ENCODE measurements at places on chromosomes 7 and 10.

GRCh38 chr10:89274928-89275327, 23.4 kb upstream of the LIPA start:
- DNase-seq: no peak

GRCh38 chr7:36119005-36119706, 33.9 kb upstream of the EEPD1 start:
- peak; percentile 97 for DNase-seq

- no peak for DNase-seq
Measured at GRCh38 chr7:67962863-67963262, 966.2 kb downstream of the TYW1 start.

- DNase-seq: no peak
Measured at GRCh38 chr10:44835300-44835699, 75.8 kb upstream of the TMEM72 start.

GRCh38 chr10:2117641-2118040, 380.3 kb upstream of the ADARB2 start:
- no peak for DNase-seq

GRCh38 chr7:121005996-121006584, 17.6 kb downstream of the CPED1 start:
- no peak for DNase-seq

DNA sequence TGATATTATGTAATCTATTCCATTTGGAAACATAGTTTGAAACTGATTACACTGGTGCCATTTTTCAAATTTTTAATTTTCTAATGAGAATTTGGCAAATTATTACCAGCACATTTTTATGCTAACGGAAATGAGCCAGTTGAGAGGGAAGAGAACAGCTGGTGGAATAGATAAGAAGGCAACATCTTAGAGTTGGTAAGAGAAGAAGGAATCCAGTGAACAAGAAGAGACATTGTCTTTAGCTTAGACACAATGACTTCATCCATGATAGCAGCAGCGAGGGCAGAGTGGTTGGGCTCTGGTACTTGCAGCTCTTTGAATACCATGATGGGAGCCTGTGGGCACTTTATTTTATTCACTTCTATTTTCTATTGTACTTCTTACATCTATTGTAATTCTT, 89.6 kb downstream of the CHRM2 start:
- no peak for DNase-seq

- DNase-seq: no peak
Measured at GRCh38 chr10:121800146-121800545, 127.7 kb downstream of the ATE1 start.

- DNase-seq: no peak
Measured at GRCh38 chr7:137001041-137001440, 132.6 kb downstream of the CHRM2 start.

DNA sequence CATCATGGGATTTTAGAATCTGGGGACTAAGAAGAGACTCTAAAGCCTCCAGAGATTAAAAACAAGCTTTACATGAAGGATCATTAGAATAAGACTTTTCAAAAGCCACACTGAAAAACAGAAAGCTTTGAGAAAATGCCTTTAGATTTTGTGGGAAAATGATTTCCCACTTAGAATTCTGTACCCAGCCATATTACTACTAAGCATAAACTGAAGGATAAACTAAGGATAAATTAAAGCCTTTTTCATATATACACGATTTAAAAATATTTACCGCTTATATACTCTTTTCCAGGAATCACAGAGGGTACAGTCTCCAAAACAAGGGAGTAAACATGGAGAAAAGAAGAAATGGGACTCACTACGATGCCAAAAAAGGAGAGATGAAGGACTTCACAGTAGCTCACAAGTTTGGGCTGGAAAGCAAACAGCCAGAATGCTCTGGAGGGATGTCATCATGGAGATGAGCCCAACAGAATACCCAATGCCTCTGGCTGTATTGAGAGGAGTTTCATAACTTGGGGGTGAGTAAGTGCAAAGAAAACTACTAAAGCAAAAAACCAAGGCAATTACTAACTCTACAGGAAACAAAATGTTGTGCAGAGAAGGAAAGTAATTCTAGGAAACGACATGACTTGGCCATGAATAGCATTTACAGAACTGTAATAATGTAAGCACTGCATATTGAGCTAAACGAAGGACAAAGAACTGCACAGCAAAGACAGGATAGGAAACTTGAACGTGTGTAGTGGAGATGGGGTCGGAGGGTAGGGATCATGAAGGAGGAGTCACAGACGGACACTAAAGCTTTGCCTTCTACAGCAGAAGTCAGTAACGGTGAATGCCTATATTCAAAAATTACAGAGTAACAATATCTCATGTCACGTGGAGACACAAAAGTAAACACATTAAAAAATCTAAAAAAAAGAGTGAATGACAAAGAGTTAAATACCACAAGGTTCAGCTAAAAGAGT, 61.4 kb upstream of the ASAH2 start:
- no peak for DNase-seq

DNA sequence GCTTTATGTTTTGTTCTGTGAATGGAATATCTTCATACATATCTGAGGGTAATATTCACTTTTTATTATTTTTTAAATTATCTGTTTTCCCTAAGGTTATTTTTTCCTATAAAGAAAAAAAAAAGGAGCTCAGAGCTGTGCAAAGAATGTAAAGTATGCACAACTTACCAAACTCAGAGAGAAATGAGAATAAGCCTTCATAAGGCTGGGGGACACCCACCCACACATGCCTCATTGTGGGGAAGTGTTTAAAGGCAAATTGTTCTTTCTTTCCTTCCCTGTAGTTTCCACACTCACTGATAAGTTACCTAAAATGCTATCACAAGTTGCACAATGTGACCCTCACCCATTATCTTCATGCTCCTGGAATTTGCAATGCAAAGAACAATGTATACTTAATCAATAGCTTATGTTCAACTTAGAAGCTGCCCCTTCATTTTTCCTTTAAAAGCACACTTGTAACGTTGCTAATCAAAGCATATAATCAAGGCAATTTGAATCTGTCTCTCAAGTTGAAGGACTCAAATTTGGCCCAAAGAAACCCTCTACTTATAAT, 108.1 kb downstream of the GNAT3 start:
- DNase-seq: no peak

DNA sequence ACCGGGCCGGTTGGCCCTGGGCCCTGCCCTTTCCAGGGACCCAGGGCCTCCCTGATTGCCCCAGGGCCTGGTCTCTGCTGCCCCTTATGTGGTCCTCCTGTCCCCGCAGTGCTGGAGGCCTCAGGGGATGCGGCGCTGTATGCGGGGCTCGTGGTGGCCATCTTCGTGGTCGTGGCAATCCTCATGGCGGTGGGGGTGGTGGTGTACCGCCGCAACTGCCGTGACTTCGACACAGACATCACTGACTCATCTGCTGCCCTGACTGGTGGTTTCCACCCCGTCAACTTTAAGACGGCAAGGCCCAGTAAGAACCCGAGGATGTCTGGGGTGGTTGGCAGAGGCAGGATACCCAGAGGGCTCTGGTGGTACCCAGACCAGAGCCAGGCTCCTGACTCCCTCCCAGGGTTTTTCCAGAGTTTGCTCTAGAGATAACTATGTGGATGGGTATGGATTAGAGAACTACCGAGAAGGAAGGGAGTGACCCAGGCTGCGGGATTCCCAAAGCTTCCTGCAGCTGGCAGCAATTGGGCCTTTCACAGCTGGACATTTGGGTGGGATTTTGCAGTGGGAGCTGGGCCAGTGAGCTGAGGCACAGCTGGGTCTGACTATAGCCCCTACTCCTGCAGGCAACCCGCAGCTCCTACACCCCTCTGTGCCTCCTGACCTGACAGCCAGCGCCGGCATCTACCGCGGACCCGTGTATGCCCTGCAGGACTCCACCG, 28.1 kb upstream of the SLC29A3 start:
- peak; percentile 31 for DNase-seq

DNA sequence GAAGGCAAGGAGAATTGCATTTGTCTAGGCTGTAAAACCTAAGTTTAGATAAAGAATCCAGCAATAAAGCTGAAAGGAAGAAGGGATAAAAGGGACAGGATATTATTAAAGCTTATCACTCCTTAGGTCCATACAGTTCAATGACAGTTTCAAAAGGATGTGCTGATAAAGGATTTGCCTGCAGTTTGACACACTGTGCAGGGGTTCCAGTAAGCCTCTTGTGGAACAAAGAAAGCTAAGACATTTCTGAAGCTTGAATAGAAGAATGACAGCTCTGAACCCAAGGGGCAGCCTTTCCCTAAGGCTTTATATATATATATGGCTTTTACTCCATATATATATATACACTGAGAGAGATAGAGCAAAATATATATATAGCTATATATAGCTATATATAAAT, 276.8 kb upstream of the GRM3 start:
- DNase-seq: no peak

DNA sequence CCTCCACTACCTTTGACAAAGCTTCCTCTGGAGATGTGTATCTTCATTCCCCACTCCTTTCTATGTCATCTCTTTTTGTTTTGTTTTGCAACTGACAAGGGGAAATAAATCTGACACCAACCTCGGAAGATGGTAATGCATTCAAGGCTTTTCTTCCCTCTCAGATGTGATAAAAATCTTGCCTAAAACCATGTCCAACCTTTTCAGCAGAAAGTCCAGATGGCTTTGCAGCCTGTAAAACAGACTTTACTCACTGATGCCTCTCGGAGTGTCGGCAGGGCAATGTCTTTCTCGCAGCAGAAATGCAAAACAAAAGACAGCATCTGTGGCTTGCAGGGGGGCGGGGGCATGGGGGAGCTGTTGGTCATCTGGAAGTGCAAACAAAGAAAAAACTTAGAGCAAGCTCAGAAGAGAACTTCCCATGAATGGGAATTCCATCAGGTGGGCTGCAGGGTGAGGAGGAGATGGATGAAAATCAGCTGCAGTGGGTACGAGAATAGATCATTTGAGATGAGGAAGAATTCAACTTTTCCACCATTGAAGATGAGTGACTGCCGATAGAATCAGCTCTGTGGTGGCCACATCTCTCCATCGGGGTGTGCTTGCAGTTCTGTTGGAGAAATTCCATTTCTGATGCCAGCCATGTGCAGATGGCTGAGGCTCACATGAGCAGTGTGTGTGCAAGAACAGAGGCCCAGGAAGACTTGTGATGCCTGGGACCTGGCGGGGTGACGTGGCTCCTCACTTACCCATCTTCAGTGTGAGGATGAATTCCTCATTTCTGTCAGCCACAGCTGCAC, 237.7 kb downstream of the WDR37 start:
- DNase-seq: no peak

DNA sequence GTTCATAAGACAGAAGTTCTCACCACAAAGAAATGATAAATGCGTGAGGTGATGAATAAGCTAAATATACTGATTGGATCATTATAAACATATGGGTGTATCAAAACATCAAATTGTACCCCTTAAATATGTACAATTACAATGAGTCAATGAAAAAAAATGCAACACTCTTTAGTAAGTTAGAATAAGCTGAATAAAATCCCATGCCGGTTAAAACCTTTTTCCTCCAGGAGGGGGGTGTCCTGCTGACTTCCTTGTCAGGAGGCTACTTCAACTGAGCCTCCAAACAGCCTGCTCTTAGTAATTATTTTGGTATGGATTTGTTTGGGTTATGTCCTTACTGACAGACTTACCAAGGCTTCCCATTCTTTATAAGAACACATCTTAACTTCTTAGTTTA, 649.1 kb downstream of the INHBA start:
- DNase-seq: no peak

DNA sequence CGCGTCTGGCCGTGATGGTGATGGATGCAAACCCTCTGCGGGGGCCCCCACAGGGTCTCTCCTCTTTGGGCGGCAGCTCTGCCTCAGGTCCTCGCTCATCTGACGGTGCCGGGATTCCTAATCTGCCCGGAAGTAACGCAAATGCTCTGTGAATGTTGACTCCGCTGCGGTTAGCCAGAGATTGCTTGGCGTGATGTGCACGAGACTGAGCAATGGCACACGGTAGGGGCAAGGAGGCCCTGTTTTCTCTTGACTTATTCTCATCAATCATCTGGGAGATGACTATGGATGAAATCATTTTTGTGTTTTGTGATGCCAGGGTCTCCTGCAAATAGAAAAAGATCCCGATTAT, 116.5 kb upstream of the ADAM12 start:
- no peak for DNase-seq

GRCh38 chr10:86647773-86648703, 6.3 kb upstream of the OPN4 start:
- DNase-seq: no peak

GRCh38 chr10:58028597-58029366, 238.9 kb downstream of the IPMK start:
- no peak for DNase-seq

- no peak for DNase-seq
Measured at GRCh38 chr10:3306050-3306449, 133.5 kb upstream of the PITRM1 start.

DNA sequence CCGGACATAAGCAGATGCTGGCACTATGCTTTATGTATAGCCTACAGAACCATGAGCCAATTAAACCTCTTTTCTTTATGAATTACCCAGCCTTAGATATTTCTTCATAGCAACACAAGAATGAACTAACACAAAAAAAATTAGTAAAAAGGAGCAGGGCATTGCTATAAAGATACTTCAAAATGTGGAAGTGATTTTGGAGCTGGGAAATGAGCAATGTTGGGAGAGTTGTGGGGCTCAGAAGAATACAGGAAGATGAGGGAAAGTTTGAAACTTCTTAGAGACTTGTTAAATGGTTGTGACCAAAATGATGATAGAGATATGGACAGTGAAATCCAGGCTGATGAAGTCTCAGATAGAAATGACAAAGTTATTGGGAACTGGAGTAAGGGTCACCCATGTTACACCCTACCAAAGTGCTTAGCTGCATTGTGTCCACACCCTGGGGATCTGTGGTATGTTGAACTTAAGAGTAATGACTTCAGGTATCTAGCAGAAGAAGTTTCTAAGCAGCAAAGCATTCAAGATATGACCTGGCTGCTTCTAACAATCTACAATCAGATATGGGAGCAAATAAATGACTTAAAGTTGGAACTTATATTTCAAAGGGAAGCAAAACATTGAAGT, 24.2 kb downstream of the PNLIPRP3 start:
- DNase-seq: no peak

DNA sequence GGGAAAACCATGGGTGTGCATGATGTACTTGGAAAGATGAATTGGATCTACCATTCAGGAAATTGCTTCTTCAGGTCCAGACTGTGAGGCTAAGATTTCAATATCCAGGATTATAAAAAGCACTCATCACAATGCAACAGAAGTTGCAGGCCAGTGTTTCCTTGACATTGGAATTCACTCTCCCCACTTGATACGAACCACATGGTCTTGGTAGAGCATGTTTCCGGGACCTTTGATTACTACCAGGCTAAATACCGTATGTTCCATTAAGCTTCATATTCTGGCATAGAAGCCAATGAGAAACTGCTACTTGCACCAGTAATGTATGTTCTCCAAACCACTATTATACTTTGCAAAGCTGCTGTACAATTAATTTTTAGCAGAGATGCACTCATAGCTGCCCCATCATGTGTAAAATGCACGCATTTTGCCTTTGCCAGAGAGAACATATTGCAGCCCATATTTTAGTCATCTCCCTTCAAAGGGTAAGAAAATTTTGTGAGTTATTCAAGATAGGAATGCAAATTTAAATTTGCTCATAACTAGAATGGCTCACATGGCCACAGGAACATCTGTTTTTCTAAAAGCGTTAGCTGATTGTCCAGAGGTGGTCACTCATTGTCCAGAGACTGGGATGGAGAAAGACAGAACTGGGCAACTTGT, 8.1 kb downstream of the FRMD4A start:
- no peak for DNase-seq
